ENCODE measurements at places on chromosomes 3 and 15.
A peak's percentile ranks its signal among the peaks of the same experiment; 100 is the strongest.

DNA sequence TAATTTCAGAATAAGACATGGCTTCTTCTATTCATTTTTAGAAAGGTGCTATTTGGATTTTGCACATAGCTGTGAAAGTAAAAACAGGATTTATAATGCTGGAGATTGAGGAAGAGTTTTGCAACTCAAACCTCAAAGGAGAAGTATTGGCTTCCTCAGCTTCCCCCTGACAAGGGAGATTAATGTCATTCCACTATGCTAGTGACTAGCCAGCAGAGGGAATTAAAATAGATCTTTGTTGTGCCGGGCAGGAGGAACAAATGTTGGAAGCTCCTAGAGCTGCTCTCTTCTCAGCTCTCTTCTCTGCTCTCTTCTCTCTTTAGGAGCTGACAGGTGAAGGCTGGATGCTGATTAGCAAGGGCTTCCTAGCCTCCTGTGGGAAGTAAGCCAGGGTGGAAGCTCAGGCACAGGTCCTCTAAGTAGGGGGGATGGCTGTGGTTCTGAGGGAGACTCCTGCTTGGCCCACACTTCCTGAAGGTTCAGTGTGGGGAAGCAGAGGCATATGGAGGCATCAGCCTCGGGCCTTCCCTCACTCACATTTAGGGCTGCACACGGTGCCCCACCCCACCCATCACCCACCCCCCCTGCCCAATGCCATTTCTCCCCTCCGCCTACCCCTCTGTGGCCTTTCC is 29.6 kb downstream of the CX3CR1 start:
- no peak for DNase-seq

- no peak for DNase-seq
Observed at GRCh38 chr3:4753073-4753691, 226.1 kb upstream of the BHLHE40 start.

GRCh38 chr15:91924837-91925495 is 71.5 kb downstream of the SLCO3A1 start:
- DNase-seq, result no peak

DNA sequence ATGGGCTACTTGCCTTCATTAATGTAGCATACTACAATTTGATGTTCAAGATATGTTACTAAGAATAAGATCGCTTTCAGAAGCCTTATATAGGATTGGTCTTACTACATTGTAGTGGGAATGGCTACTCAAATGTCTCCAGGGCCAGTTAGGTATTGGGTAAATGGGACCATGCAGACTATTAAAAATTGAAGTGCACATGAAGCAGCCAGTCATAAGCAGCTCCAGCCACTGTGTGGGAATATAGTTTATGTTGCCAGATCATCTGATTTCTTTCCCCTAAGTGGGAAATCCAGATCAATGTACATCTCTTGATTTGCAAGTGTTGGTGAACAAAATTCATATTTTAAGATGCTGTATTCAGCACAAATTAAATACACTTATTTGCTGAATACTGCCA is 5.1 kb downstream of the CTNNB1 start:
- DNase-seq, result no peak

GRCh38 chr15:37814847-37815515 is 119.5 kb upstream of the TMCO5A start:
- DNase-seq, result no peak

- no peak for DNase-seq
Observed at GRCh38 chr15:75207618-75208500, 6.2 kb downstream of the C15orf39 start.

- DNase-seq, result peak; percentile 24
Observed at GRCh38 chr15:63587527-63587926, 9.7 kb upstream of the FBXL22 start.

GRCh38 chr15:78878356-78878755 is 5.7 kb downstream of the MORF4L1 start:
- no peak for DNase-seq

DNA sequence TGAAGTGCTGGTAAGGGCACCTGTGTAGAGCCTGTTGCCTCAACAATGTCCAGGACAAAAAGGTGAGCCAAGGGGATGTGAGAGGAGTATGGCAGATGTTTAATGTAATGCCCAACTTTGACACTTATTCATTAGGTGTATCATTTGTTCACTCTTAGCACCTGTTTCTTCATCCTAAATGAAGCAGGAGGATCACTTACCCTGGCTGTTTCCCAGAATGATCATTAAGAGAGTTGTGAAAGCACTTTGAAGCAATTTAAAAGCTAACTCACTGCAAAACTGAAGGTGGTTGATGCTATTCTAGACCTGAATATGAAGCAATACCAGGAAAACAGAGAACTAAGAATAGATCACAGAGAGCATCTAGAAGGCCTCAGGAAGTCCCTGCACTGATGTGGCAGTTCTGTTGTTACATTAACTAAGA is 3.4 kb upstream of the HHLA2 start:
- no peak for DNase-seq

GRCh38 chr15:74956648-74957475 is at the start of gene RPP25:
Gene RPP25 (minus strand): TSS chr15:74956772. CDS start chr15:74956583, 189 bp downstream.
- DNase-seq, result peak; percentile 76

DNA sequence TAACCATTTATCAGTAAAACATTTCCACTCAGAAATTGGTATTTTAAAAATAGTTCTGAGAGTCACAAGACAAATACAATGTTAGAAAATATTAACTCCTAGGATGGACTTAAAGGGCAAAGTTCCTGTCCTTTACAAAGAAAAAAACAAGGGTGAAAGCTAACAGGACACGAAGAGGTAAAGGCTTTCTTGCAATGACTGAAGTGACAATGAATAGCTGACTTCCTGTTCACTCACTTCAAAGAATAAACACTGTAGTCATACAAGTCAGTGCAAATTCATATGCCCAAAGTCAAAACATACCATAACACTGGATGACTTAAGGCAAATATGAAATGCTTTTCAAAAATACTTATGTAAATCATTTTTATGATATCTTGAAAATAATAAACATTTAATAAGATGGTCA is 1389.8 kb upstream of the ALCAM start:
- no peak for DNase-seq

GRCh38 chr3:101936419-101937356 is 87.4 kb downstream of the NFKBIZ start:
- DNase-seq, result no peak

DNA sequence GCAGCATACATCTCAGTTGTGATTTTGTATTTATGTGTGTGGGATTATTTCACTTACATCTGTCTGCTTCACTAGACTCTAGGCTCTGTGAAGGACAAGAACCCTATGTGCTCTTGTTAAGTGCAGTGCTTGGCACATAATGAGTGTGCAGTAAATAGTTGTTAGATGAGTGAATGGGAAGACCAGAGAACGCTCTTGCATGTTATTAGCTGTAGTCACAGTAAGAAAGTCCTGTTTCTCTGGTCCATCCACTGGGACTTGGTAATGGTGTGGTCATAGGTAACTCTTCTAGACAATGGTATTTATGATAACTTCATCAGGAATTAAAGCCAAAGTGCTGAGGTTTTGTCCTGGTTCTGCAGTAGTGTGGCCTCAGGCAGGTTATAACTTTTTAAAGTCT is 1.4 kb upstream of the AQP9 start:
- DNase-seq, result no peak

DNA sequence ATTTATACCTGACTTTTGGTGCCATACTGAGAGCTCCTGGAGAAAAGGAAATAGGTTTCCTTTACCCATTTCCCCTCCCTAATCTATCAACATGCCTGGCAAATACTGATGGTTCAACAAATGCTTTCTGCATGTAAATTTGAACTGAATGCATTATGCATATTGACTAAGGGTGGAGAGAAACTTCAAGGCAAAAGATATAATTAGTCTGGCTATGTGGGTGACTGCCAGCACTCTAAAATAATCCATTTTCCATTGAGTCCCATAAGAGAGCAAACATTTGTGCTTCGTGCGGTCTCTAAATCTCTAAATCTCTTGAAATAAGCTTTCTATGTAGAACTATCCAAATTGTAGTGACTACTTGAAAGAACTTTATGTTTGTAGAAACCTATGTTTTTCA is 451.3 kb upstream of the LMCD1 start:
- DNase-seq, result no peak

- DNase-seq, result no peak
Observed at GRCh38 chr3:128824132-128824850, 55.1 kb upstream of the ACAD9 start.

- DNase-seq, result no peak
Observed at GRCh38 chr15:68175526-68175925, 29.6 kb downstream of the CALML4 start.

- DNase-seq, result no peak
Observed at GRCh38 chr15:60795471-60795870, 316.5 kb upstream of the ICE2 start.

GRCh38 chr3:14461748-14462324 is 59.4 kb downstream of the SLC6A6 start:
- DNase-seq, result peak; percentile 46

DNA sequence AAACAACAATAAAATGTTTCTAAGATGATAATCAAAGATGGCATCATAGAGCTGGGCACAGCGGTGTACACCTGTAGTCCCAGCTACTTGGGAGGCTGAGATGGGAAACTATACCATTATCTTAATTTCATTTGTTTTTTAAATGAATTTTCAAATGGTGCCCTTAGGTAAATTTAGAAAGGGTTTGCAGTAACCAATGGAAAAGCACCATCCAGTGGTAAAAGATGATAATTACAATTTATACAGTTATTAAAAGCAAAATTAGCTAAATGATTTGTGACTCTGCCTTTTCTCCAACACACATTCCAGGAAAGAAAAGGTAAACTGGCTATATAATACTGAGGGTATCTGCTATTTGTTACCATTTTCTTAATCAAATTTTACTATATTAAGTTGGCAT is 14.4 kb upstream of the ANKRD28 start:
- DNase-seq, result no peak

DNA sequence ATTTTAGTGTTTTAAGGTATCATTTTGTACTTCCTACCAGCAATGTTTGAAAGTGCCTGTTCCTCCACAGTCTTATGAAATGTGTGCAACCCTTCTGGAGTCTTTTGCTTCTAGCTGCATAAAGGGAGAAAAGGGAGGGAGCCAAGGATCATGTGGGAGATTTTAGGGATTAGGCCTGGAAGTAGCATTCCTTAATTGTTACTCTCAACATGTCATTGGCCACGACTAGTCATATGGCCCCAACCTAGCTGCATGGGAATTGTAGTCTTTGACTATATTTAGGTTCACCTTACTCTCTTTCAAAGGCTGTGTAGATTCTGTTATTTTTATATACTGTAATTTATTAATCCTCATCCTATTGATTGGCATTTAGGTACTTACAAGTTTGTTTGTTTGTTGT is 14.9 kb downstream of the CRTAP start:
- no peak for DNase-seq

DNA sequence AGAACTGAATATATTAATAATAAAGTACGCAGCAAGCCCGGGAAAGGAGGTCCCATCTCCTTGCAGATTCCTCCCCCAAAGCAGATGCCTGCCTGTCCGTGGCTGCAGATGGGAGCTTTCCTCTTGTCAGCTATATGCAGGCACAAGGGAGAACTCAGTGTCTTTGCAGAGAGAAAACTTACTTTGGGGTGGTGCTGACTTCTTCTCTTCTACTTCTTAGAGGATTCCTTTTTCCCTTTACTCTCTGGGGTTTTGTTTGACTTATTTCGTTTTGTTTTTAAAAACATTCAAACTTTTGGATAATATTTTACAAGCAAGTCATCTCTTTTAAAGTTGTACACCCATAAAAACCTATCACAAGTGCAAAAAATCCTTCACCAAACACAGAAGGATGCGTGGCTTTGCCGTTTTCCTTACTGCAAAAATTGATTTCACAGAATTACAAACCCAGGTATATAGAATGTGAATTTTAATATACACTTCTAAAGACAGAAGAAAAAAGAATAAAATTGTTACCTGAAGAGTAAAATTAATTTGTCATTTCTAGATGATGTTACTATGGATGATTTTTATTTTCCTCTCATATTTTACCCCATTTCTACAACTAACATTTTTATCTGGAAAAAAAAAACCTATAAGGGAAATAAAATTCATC is 65.3 kb upstream of the IGF1R start:
- no peak for DNase-seq

GRCh38 chr15:63473749-63473998 is 30.7 kb upstream of the USP3 start:
- DNase-seq, result no peak

DNA sequence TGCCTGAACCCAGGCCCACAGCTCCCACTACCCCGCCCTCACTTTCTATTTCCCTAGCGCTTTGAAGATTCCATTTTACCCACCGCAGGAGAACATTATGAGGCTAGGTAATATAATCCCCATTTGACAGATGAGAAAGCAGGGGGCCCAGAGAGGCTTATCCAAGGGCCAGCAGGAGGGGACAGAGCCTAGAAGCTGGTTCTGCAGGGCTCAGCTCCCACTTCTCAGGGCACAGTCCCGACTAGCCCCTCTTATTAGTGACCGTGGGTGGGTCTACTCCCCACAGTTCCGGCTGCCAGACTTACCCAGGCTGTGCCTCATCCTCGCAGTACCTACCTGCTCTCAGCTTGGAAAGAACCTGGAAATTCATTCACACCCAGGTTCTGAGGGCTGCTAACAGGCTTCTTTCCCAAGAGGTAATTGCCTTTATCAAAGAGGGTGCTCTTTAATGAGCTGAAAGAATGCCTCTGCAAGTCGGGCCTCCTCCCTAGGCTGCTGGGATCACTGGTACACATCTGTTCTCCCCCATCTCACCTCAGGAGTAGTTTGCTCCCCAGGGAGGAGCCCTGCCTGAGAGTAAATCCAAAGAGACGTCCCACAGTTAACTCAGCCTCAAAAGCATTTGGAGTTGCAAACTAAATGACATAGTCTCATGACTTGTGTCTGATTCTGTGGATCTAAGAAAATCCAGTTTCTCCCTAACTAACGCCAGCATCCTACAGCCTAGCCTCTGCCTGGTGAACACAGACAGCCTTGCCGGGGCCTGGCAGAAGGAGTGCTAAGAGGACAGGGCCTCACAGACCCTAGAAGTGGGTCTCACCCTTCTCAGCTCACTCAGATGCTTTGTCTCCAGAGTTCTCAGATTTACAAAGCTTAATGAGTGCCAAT is 125.0 kb downstream of the CHSY1 start:
- DNase-seq, result no peak

- no peak for DNase-seq
Observed at GRCh38 chr3:51282931-51283330, 102.2 kb upstream of the MANF start.

GRCh38 chr3:61997101-61997500 is 376.2 kb downstream of the FEZF2 start:
- no peak for DNase-seq

DNA sequence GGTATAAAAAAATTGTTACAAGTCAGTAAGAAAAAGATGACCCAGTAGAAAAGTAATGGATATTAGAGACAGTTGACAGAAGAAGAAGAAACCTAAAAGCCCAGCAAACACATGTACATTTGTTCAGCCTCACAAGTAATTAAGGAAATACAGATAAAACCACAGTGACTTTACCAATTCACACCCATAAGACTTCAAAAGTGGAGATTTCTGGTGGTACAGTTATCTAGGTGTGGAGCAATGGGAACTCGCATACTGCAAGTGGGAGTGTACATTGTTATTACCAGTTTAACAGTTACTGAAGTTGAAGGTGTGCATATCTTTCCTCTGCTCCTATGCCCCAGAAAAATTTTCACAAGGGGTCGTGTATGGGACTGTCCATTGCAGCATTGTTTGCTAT is 18.1 kb upstream of the MAPKBP1 start:
- no peak for DNase-seq

All from COR-L47 (cell line).